ENCODE measurements at places on chromosomes 13 and 19.
A peak's percentile ranks its signal among the peaks of the same experiment; 100 is the strongest.

GRCh38 chr13:51869916-51870315 lies 8.1 kb downstream of the CCDC70 start:
- DNase-seq, result no peak

DNA sequence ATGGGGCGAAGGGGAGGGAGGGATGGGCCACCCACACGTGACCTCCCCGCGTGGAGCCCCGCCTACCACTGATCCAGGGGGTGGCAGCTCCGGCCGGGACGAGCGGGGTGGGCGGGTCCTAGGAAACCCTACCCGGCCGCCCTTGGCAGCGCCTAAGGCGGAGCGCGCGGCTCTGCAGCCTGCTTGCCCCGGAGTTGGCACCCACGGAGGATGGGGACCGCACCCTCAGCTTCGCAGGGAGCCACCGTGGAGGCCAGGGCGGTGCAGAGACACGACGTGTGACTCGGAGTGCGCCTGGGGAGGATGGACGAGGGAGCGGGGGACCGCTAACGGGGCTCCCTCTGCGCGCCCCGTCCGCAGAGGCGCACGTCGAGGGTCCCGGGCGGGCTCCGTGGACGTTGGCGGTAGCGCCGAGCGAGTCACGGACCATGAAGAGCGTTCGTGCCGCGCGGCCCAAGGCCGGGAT lies at the start of gene RGS9BP:
TSS of gene RGS9BP (plus strand) at position 129 of the 466 bp plus-strand sequence. CDS start 416 bp downstream, outside the sequence.
- DNase-seq, result peak; percentile 66

DNA sequence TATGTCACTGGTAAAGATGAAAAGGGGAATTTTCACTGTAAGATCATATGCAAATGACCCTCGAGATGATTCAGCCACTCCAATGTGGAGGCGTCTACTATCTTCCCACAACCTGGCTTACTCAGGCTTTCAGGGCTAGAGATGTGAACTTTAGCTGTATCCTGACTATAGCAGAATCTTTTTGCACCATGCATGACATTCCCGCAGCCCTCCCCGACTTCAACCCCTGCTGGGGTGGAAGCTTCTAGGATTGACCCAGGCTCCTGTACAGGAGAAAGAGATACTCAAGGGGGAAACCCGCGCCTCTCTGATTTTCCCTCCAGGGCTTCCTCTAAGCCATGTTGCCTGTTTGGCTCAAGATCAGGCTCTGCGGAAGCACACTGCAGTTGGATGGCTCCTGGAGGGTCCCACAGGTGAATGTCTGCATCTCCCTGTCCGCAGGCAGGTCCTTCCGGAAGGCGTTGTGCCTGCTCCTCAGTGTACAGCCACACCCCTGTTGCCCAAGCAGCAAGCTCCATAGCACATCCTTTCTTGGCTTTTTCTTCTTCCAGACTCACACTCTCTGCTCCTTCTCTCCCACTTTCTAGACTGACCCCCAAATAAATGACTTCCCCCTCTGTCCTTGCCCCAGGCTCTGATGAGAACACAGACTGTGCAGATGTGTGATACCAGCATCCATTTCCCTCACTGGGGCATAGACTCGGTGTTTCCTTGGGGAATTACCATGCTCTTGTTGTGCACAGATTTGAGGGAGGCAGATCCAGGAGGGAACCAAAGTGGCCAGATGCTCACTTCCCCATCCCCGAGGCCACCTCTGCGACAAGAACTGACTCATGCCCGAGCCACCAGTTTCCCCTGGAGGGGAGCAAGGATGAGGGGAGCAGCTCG lies 29.1 kb upstream of the POP4 start:
- DNase-seq, result no peak

DNA sequence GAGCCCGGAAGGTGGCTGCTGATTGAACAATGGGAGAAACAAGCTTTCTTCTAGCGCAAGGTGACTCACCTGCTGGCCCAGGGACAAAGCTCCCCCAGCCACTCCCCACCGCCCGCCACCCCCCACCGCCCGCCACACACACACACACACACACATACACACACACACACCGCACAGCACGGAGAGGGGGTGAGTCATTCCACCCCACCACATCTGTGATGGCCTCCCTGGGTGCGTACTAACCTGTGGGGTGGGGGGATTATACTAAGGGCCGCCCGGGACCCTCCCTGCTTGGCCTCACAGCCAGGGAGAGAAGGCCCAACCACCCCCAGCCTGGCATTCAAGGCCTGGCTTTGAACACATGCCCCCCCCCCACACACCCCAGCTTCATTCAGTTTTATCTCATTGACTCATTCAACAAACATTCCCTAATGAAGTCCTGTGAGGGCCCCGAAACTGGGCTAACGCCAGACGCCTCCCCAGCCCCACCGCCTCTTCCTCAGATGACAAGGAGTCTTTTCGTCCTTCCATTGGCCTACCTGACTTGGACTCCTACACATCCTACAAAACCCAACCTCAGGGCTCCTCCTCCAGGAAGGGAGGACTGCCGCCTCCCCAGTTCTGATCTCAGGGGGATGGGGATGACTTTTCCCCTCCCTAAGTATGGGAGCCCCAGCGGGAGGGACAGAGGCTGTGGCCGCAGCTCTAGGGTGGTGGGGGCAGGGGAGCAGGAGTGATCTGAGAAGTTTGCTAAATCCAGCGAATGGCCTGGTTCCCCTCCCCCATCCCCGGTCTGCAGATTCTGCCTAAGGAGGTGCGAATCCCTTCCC lies 5.8 kb upstream of the ONECUT3 start:
- no peak for DNase-seq

- peak; percentile 97 for DNase-seq
Observed at GRCh38 chr19:43950834-43951645, at the start of gene ZNF221. TSS of gene ZNF221 (plus strand) at chr19:43951228. CDS start at chr19:43962727, 11,499 bp downstream.

DNA sequence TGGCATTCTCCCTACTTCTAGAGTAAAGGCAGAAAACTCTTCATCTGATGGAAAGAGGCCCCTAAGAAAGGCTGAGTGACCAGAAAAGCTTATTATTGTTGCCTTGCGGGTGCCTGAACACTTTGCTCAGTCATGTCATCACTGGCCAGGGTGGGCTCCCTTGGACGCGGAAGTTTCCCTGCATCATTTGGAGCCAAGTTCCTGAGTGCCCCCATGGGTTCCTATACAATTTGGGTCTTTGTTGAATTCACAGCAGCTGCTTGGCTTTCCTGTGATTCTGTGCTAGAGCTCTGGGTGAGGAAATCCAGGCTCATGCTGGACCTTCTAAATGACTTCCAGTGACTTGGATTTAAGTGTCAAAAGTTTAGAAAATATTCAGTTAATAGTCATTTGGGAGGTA lies 232.9 kb downstream of the LHFPL6 start:
- DNase-seq, result no peak

DNA sequence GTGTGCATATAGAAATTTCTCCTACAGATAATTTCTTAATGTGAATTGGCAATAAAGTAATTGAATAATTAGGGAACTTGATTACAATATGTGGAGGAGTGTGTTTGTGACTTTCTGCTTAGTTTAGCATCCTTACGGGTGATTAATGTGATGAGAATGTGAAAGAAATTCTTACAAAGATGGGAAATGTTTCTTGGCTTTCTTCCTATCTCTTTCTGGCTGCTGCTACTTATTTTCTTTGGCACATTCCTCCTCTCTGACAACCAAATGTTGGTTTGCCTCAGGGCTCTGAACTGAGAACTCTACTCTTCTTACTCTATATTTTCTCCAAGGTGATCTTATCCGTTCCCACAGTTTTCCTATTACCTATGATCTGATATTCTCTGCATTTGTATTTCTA lies 300.1 kb downstream of the TBC1D4 start:
- no peak for DNase-seq

DNA sequence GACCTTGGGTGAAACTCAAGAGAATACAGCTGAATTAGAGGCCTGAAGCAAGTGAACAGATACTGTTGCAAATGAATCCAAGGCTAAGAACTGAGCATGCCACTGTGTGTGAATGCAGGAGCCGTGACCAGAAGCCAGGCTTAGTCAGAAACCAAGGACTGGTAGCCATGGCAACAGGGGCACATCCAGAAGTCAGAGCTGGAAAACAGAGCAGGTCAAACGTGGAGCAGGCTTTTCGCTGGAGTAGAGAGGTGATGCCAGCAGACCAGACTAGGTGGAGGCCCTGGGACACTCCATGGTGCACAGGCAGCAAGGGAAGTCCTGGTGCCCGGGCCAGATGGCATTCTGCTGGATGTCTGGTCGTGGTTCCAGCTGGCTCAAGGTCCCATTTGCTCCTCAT lies 564.1 kb downstream of the PCDH9 start:
- no peak for DNase-seq

- no peak for DNase-seq
Observed at GRCh38 chr13:106230450-106230849, 305.0 kb downstream of the EFNB2 start.

DNA sequence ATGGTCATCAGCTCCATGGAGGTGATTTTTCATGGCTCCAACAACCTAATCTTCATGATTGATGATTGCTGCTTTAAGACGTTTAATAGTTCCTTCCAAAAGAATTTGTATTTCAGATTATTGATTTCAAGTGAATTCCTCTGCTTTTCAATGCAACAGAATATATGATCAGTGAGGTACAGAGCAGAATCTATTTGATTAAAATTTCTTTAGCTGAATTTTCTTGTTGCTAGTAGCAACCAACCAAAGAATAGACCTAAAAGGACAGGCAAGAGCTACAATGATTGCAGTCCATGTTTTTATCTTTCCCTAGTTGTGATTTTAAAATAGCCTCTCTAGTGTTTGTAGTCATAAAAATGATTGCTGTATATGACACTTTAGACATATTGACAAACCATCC lies 76.8 kb upstream of the SCEL start:
- DNase-seq, result no peak

DNA sequence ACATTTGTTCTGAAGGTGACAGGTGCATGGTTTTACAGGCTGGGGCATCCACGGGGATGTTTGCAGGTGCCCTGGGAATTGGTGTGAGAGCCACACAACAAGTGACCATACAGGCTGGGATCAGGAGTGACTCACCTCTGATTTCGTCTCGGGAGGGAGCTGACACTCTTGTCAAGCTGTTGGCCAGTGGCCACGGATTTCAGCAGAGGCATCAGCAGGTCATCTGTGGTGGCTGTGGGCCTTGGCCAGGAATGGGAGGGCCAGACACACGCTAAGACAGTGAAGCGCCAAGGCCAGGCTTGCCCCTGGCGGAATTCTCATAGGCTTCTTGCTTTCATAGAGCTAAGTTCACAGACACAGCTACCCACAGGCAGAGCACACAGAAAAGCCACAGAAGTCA lies 108.6 kb downstream of the HSPH1 start:
- no peak for DNase-seq

DNA sequence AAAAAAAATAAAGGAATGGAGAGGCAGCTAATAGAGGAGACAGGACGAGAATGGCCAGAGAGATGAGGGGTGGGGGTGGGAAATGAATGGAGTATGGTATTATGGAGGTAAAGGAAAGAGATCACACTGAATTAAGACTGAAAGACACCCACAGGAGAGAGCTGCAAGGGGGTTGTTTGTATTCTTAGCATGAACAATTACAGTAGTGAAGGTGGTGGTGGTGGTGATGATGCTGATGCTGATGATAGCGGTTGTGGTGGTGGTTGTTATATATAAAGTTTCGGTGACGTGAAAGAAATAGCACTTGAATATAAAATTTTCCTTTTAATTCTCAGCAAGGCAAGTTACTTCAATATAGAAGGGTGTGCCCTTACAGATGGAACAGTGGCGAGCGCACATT lies 2.8 kb upstream of the ADGRE3 start:
- DNase-seq, result no peak

DNA sequence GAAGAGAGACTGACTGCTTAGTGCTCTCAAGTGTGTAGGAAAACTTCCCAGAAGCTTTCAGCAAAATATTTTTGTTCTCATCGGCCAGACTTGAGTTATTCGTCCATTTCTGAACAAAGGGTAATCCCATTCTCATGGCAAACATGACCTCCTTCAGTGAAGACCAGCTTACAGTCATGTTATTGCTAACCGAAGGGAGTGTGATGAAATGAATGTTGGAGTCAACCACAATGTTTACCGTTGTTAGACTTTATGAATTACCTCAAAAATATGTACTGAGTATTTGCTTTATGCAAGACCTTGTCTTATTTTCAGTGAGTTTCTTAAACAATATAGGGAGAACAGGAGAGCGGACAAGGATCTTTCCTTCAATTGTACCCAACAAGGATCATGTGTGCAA lies 228.6 kb downstream of the LMO7 start:
- no peak for DNase-seq

DNA sequence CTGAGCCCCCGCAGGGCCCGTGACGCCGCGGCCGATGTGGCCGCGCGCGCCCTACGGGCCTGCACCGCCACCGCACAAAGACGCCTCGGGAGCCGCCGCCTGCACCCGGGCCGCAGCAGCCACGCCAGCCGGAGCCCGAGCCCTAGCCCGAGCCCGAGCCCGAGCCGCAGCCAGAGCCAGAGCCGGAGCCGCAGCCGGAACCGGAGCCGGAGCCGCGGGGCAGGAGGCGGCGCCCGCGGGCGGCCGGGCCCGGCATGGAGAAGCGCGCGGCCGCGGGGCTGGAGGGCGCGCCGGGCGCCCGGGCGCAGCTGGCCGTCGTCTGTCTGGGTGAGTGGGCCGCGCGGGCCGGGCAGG lies 379 bp downstream of the LRP3 start:
- DNase-seq, result no peak

DNA sequence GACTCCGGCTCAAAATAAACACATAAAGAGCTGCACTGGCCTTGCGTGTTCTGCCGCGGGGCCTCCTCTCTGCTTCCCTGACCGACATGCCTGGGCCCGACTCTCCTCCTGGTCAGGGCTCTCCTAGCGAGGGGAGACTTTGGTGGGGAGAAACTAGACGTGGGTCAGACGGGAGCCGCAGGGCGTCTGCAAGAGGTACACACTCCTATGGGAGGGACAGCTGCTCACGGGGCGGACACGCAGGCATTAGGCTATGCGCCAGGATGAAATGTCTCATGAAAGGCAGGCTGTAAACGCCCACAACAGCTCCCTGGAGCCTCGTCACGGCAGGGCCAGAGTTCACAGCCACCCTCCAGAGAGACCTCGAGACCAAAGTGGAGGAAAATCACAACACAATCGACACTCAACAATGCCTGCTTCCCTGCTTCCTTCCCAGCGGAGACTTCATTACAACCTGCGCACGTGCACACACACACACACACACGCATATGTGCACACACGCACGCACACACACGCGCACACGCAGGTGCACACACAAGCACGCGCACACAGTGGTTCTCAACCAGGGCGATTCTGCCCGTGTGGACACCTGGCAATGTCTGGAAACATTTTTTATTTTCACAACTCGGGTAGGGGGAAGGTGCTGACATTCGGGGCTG lies 5.8 kb downstream of the SLC39A3 start:
- DNase-seq, result no peak

- DNase-seq, result no peak
Observed at GRCh38 chr19:2548966-2549365, 73.0 kb downstream of the GADD45B start.

DNA sequence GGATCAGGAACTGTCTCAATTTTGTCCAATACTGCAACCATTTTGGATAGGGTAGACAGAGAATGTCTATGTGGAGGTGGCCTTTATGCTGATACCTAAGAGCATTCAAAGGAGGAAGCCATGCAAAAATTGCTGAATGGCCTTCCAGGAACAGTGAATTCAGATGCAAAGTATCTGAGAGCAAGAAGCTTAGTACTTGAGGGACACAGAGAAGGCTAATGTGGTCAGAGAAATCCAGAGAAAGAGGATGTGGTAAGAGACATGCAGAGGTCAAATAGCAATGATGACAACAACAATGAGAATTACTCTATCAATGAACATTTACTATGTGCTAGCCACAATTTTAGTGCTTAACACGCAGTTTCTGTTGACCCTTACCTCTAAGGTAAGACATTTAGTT lies 785.6 kb upstream of the KLHL1 start:
- no peak for DNase-seq

GRCh38 chr13:65593298-65593874 lies 1636.8 kb downstream of the PCDH9 start:
- DNase-seq, result no peak
